CD4-positive, alpha-beta T cell treated with Interleukin-15 for 4 hours (primary cell): ENCODE measurements at places on chromosomes 4 and X.

DNA sequence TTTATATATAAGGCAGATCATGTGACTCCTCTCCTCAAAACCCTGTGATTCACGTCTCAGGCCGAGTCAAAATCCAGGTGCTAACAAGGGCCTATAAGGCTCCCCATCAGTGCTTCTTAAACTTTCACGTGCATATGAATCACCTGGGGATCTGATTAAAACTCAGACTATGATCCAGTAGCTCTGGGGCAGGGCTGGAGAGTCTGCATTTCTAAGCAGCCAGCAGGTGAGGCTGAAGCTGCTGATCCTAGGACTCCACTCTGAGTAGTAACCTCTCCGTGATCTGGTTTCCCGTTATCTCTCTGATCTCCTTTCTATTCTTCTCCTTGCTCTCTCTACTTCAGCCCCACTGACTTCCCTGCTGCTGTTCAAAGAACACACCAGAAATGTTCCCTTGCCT, 252.4 kb upstream of the RPS6KA3 start:
- no peak for DNase-seq

DNA sequence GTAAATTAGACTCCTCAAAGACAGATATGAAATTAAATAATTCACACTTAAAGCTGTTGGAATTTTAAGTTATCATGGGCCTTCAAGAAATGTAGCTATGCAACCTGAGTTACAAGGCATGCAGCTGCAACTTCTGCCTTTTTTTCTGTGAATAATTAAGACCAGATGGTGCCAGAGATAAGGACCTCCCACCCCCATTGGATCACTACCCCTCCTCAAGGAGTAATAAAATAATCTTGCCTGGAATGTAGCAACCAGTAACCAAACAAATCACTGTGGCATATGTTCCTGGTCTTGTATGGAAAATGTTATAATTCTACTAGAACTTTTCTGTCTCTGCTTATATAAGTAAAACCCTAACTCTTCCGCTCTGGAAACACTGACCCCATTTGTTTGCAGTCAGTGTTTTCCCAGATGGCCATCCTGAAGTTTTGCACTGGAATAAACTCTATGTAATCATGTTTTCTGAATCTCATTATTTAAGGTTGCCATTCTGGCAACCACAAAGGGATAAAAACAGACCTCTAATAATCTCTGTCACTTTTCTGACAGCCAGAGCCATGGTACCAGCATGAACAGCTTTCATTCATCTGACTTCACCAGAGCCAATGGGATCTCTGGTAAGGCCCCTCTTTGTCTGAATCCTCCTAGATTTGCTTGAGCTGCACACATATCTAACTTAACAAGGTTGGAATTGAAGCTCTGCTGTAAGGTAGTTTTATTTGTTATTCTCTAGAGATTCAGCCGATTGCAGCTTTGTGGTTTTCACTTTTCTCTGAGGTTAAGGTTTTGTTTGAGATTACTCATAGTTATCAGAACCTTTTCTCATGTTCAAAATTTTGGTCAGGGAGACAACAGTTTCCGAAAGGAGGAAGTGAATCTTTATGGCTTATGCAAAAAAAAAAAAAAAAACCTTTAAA, 274.6 kb downstream of the NAF1 start:
- no peak for DNase-seq

DNA sequence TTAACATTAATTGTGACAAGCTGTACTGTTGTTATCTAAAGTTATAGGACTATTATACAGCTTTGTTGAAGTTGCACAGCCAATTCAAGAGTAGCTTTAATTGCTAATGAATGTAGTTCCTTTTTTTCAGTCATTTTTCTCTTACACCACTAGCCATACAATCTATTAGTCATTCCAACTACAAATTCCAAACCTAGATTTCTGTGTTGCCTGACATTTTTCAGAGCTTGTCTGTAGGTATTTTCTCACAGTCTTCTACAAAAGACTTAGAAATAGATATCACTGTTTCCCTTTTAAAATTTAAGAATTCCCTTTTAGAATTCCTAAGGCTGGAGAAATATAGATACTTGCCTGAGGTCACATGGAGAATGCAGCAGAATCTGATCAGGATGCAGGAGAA, 307.0 kb upstream of the HS3ST1 start:
- DNase-seq, result no peak

DNA sequence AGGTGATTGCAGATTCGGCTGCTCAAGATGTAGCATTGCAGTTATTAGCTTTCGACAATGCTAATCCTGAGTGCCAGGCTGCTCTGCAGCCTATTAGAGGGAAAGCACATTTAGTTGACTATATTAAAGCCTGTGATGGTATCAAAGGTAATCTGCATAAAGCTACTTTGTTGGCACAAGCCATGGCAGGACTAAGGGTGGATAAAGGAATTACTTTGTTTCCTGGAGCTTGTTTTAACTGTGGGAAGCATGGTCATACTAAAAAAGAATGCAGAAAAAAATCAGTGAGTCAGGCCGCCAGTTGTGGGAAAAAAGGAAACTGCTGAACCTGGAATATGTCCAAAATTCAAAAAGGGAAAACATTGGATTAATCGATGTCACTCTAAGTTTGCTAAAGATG, 154.9 kb upstream of the TECRL start:
- DNase-seq, result no peak

DNA sequence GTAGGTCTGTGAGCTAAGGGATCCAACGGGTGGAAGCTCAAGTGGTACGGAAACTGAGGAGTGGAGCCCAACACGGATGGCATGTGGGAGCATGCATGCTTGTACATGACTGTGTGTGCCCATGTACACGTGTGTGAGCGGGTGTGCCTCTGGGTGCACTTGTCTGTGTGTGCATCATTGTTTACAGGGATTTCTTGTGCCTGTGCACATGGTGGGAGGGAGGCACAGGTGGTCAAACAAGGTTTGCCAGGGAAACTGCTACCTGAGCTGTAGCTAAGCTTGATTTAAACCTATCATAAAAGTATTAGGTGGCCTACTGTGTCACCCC, 122.5 kb upstream of the MAMLD1 start:
- no peak for DNase-seq

DNA sequence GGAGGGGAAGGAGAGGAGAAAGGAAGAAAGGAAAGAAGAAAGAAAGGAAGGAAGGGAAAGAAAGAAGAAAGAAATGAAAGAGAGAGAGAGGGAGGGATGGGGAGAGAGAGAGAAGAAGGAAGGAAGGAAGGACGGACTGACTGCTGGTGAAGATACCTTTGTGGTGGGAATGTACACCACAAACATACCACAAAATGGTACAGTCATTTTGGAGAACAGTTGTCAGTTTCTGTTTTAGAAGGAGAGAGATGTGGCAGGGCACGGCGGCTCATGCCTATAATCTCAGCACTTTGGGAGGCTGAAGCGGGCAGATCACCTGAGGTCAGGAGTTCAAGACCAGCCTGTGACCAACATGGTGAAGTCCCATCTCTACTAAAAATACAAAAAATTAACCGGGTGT, 40.0 kb upstream of the SHISA3 start:
- DNase-seq, result no peak

DNA sequence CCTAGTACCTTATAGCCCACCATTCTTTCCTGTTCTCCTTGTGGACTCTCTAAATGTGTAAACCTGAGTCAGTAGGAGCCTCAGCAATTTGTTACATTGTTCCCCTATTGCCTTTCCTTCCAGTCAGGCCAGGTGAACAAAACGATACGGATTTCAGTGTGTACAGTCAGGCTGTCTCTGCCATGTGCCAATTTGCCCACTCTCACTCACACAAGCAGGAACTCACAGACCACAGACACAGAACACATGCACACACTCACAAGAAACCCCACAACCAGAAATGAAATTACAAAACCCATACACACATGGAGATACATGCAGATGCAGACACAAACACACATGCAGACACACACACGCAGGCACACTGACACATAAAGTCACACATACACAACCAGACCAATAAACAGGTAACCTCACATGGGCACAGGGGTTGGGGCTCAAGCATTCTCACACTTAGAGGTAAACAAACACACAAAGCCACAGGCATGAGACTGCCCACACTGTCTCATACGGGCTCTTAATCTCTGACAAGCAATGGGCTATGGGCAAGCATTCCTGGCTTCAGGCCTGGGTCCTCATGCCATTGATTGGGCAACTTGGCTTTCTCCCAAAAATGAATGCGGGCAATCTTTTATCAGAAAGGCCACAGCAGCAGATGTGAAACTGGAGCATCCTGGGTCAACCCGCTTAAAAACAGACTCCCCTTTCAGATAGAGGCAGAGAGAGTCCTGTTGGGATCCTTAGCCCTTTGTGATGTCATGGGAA, 68.7 kb downstream of the NBDY start:
- DNase-seq, result no peak

DNA sequence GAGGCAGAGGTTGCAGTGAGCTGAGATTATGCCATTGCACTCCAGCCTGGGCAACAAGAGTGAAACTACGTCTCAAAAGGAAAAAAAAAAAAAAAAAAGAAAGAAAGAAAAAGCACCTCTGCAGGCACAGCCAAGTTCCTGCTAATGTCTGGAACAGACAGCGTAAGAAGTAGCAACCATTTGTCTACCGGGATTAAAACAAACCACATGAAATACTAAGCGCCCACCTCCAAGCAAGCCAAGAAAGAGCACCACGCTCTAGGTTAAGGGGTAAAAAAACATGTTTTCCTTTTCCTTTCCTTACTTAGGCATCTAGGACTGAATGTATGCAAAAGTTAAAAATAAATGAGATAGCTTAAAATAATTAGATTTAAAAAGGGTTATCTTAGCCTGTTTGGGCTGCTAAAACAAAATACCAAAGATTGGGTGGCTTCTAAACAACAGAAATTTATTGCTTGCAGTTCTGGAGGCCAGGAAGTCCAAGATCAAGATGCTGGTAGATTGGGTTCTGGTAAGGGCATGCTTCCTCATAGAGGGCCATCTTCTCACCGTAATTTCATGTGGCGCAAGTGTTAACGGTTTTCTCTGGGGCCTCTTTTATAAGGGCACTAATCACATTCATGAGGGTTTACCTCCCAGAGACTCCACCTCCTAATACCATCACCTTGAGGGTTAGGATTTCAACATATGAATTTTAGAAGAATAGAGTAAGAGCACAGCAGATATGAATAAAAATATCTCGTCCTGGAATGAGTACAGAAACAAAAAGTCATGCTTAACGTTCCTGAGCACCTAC, 12.3 kb downstream of the GPC4 start:
- no peak for DNase-seq
